Retinal pigment epithelial cell (primary cell): ENCODE measurements at places on chromosomes 4 and X.

DNA sequence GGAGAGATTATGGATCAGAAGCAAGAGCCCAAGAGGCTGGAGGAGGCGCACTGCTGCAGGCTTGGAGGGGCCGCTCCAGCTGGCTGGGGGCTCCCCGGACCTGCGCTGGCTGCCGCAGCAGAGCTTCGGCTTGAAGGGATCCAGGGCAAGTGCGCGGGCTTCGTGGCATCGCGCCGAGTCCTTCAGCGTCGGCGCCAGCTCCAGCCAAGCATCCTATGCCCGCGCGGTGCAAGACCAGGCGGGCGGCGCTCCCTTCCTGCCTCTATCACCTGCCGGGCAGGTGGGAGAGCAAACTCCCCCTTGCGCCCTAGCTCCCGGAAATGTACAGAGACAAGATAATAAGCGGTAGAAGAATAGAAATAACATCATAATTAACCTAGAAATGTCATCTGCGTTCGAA, 10.5 kb upstream of the UCP1 start:
- DNase-seq: no peak

GRCh38 chr4:19213388-19213787, 1038.3 kb upstream of the SLIT2 start:
- DNase-seq: peak; percentile 96

DNA sequence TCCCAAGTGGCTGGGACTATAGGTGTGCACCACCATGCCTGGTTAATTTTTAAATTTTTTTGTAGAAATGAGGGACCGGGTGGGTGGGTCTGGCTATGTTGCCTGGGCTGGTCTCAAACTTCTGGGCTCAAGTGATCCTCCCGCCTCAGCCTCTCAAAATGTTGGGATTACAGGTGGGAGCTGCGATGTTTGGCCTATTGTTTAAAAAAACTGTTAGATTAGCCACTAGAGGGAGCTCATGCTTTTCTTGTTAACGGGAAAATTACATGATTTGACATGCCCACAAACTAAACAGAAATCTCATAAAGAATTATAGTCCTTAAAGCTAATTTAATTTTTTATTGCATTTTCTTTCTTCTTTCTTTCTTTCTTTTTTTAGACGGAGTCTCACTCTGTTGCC, 5.0 kb upstream of the SDAD1 start:
- DNase-seq: no peak

- no peak for DNase-seq
Observed at GRCh38 chrX:103330681-103331288, 746 bp downstream of the TCEAL7 start.

GRCh38 chr4:83947125-83947829, 411.4 kb downstream of the GPAT3 start:
- DNase-seq: no peak

GRCh38 chr4:41069838-41070237, 144.5 kb downstream of the APBB2 start:
- DNase-seq: no peak

DNA sequence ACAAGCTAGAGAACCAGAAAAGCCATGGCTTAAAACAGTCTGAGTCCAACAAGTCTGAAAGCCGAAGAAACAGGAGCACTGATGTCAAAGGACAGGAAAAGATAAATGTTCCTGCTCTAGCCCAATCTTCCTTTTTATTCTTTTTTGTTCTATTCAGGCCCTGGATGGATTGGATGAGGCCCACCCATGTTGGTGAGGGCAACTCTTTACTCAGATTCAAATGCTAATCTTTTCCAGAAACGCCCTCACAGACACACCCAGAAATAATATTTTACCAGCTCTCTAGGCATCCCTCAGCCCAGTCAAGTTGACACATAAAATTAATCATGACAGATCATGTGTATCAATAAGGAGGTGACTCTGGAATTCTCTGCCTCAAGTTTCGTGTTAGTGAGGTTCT, 1002.7 kb downstream of the STPG2 start:
- no peak for DNase-seq

GRCh38 chrX:110043506-110043905, 40.6 kb downstream of the TMEM164 start:
- no peak for DNase-seq

GRCh38 chr4:165299399-165300060, 27.9 kb upstream of the MSMO1 start:
- DNase-seq: no peak

- DNase-seq: no peak
Observed at GRCh38 chr4:77154065-77154464, 2.9 kb upstream of the CCNG2 start.

- DNase-seq: no peak
Observed at GRCh38 chr4:70704215-70704930, 16.0 kb downstream of the UTP3 start.

DNA sequence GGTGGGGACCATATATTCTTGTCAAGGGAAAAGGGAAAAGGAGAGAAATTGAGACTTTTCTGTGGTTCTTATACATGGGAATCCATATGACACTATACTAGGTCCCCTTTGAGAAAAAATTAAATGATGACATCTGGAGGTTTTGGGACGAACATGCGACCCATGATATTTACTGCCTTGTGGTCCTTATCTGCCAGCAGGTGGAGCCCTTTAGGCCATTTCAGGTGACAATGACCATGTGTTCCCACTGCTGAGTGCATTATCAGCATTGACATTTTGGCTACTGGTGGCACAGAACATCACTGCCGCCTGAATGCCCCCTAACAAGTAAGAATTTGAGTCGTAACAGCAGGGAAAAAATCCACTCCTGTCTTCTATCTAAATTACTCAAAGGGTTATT, 843.4 kb downstream of the FSTL5 start:
- no peak for DNase-seq

DNA sequence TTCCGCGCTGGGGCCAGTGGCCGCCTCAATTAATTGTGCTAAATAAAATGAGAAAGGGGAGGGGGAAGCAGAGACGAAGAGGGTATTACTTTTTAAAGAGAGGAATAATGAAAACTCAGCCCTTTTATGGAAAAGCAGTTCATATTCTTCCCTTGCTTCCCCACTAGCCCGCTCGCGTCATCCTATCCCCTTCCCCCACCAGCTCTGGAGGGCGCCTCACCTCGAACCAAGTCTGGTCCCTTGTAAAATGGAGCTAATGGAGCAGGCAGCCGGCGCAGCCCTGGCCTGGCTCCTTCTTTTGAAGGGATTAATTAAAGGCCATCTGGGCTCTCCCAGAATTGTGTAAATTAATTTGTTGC, 511 bp upstream of the NKX6-1 start:
- no peak for DNase-seq

GRCh38 chr4:138975225-138975624, 40.4 kb upstream of the NOCT start:
- DNase-seq: no peak

- no peak for DNase-seq
Observed at GRCh38 chr4:6301732-6302442, 32.2 kb downstream of the WFS1 start.

DNA sequence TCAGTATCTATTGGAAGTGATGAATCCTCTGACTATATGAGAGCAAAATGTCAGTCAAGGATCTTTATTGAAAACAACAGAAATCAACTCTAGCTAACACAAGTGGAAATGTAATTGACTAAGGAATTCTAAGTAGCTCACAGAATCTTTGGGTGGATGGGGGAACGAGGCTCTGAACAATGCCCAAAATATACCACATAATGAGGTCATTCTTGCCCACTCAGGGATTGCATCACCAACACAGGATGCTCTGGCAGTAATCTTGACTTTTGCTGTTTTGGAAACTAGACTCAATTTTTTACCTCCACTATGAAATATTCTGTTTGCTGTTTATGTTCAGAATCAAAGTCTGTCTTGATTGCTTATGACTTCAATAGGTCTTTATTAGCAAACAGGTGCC, 127.4 kb upstream of the UNC5C start:
- DNase-seq: no peak

DNA sequence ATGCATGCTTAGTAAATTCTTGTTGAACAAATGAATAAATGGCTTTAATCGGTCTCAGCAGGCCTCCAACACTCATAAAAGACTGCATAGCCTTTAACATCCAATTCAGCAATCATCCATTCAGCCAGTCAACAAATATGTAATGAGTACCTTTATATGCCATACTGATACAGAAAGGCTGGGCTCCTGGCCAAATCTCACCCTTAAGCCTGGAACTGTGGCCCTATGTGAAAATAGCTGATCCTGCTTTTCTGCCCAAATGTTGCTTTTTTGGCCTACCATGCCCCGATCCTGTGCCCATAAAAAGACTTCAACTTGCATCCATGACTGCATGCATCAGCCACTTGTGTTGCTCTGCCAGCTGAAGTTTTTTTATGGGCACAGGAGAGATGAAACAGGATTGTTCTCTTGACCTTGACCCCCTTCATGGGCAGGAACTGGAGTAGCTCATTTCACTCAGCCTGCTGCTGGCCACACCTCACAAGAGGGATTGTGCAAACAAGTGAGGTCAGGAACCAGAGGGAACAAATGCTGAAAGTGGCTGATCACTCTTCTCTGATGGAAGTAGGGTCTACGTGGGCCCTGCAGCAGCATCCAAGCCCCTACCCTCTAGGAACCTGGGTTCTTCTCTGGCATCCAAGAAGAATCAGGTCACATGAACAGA, 75.6 kb downstream of the NPY1R start:
- DNase-seq: no peak

GRCh38 chr4:150280081-150280895, 202.0 kb downstream of the DCLK2 start:
- DNase-seq: peak; percentile 43

DNA sequence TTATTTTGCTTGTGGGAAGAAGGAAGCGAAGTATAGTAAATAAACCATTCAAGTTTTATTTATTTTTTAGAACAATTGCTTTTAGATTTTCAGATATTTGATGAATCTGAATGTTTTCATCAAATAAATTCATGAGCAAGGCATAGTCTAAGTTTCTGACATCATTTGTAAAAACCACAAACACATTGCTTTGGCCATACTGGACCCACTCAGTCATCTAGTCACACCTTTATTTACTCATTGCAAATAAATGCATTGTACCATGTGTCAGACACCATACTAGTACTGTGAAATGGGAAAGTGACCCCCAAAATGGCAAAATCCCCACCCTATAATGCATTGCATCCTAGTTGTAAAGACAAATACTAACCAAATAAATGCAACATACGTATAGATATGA, 449.1 kb upstream of the SMIM31 start:
- DNase-seq: no peak

DNA sequence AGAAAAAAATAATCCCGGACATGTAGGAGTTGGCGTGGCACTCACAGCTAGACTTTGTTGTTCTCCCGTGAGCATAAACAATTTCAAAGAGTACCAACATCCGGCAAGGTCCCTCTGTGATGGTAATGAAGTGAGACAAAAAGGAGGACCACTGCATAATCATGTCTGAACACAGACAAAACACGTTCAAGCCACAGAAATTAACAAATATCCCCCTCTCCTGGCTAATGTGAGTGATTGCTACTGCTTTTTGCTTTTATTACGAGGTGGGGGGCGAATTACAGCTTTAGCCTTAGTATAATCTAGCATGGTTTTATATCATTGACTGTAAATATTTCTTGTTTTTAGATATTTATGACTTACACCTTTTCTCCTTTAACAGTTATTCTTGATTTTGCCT, 118.5 kb downstream of the PLS3 start:
- no peak for DNase-seq

DNA sequence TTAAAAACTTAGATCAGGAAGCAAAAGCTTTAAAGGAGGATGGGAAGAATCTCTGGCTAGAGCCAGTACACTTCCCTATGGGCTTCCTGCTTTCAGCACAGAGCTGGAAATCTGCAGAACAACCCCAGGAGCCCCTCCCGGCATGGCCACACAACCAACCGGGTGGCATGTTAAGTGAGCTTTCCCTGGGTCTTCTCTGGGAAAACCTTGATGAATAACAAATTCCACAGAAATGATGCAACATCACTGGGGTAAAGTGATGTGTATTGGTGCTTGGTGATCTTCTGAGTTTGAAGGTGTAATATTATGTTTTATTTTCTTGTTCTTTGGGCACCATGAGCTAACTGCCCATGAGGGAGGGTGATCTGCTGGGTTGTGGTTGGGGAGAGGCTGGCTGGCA, 22.1 kb downstream of the NHS start:
- DNase-seq: no peak

- DNase-seq: peak; percentile 2
Observed at GRCh38 chr4:64000241-64000640, 409.0 kb downstream of the TECRL start.

GRCh38 chr4:165721815-165722214, 151.2 kb upstream of the TLL1 start:
- no peak for DNase-seq

- no peak for DNase-seq
Observed at GRCh38 chrX:68387776-68388175, 45.5 kb downstream of the OPHN1 start.

DNA sequence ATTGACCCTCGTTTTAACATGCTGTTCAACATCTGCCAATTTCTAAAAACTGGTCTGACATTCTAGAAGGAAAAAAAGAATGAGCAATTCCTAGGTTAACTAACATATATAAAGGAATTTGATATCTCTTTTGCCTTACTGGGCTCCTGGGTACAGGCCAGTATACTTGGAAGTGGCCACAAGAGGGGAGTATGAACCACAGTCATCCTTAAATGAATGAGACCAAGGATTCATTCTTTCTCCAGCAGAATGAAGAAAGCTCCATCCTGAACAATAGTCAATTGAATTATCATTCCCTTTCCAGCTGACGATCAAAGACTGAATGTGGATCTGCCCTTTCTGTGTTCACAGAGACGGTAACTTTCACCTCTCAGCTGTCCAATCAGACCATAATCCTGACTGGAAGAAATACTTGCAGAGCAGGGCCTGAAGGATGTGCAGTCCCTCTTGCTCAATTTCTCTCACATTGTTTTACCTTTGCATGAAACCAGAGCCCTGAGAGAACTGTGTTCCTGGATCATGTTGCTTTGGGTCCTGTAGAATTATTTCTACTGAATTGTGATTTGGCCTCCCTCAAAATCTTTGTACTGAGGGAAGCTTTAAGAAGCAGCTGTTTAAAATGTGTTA, 14.8 kb upstream of the SPARCL1 start:
- no peak for DNase-seq
